T-helper 17 cell (primary cell): ENCODE measurements at places on chromosomes 2 and 18.
A peak's percentile ranks its signal among the peaks of the same experiment; 100 is the strongest.

DNA sequence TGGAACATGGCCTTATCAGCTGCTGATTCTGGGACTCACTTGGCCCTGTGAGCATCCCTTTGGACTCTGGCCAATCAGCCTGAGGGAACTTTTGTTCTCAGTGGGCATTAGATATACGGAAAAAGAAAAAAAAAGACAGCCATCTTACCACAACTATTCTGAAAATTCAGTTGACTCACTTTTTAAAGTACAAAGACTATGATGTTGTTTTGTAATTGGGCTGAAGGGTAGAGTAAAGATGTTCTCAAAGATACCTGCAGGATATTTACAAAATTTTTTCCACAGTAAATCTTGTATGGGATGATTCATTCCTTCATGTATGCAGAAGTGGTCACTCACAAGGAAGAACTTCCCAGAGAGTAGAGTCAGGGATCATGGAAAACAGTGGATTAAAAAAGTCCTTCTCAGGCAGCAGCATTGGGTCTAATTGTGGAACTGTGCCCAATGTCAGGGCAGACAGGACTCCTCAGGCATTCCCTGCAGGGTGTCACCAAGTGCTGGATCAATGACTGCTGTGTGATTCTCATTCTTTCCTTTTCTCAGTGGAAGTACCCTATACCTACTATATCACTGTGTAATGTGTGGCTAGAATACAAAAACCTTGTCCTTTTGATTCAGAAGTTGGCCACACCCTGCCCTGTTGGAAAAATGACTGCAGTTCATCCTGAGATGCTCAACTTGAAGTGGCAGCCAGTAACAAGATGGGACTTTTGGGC, 35.4 kb downstream of the SULT1C4 start:
- no peak for DNase-seq

DNA sequence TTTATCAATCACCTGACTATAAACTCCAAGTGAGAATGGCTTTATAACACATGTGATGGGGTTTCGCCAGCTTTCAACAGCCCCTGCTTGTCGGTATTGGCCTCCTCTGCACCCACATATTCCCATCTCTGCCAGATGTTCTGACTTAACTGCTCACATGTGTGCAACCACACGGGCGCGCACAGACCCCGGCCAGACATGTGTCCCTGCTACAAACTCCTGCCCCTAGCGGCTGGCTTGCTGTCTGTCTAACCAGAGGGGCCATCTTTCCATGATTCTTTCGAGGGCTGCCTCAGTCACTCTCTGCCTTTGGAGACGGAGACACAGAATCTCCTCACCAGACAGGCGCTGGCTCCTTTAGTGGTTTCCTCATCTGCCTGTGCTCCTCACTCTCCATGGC, 15.3 kb downstream of the STON1 start:
- DNase-seq: no peak

DNA sequence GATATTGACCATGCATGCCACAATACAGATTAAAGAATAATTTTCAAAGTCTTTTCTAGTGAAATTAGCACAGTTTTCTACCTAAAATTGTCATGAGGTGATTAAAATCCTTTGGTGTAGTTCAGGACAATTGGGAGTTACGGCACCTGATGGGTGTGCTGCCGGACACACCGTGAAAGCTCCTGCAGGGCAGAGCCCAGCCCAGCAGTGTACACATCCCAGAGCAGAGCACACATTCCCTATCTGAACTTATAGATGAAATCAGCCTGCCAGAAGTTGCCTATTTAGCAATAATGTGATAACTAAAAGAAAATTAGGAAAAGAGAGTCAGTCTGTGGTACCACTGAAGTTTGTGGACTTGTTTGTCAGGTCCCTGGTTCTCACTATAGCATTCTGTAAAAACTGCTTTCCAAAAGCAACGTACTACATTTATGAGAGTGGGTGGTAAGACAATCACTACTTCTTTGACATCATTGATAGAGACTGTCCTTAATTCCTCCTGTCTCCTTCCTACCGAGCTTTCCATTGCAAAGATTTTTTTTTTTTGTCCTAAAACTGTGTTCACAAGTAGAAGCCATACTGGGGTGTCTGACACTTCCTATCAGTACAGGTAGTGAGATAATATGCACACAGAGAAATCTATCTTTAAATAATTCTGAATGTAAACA, 3.4 kb downstream of the CYTIP start:
- no peak for DNase-seq

GRCh38 chr18:46433121-46433826, 223.7 kb downstream of the LOXHD1 start:
- no peak for DNase-seq

DNA sequence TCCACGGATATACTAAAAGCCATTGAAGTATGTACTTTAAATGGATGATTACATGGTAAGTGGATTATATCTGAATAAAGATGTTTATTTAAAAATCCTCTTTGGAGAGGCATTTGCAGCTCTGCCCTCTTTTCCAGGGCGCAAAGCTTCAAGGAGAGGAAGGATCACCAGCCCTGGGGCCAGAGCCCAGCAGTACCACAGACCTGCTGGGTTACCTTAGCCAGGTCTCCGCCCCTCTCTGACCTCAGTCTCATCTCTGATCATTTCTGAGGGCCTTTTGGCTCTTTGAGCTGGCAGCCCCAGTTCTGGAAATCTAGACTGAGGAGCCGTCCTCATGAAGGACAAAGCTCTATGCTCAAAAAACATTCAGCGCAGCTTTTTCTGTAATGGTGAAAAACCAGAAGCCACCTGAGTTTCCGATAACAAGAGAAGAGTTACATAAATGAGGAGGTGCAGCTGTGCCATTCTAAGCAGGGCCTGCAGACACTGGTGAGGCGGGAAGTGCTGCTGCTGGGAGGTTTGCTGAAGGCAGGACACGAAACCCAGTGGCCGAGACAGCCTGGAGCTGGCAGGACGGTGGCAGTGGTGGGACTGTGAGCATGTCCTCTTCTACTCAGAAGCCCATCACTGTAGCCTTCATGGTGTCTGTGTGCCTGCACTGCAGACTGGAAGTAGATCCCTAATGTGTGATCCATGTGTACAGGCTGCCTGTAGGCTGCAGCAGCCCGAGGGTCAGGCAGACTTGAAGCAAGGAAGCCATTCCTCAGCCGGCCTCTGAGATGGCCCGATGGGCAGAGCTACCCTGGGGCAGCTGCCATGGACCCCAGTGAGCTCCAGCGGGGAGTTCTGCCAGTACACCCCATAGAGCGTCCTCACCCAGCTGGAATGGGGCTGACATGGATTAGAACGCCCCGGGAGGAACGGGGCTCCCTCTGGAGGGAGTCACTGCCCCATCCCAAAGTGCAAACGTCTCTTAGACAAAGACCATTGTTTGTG, 27.7 kb downstream of the ADRA2B start:
- no peak for DNase-seq

DNA sequence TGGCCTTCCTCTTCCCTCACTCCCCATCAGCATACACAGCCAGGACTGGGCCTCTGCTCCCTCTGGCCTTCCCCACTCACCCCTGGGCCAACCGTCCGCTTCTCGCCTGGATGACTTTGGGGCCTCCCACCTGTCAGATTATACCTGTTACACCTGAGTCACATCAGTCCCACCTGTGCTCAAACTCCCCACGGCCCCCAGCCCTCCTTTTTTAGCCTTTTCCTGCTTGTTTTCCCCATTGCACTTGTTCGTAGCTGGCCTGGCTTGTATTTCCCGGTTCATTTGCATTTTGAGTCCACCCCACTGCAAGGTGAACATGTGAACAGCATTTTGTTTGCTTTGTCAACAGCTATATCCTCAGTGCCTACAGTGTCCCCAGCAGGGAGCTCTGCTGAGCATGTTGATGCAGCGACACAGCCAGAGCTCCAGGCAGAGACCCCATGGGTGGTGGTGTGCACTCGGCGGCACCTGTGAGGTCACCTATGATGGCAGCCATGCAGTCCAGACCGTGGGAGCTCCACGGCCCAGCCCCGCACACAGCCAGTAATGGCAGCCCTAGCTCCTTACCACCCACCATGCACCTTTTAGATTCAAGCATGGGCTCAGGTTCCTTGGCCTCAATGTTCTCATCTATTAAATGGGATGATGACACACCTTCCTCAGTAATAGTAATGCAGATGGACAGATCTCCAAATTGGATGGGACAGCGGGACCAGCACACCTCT, 276.4 kb upstream of the HS6ST1 start:
- no peak for DNase-seq

DNA sequence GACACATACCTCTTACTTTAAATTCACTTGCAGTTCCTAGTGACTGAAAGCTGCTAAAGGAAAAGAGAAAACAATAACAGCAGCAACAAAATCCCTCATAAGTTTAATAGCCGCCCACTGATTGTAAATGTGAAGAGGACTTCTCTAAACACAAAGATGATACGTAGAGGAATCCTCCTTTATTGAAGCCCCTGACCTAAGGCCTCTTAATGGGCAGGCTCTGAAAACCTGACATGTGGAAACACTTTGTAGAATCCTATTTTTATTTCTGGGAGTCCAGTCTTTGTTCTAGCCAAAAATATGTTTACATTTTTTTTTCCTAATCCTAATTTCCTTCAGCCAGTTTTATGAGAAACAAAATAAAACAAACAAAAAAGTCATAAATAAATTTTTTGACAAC, 1277.7 kb upstream of the CELF4 start:
- DNase-seq: no peak

DNA sequence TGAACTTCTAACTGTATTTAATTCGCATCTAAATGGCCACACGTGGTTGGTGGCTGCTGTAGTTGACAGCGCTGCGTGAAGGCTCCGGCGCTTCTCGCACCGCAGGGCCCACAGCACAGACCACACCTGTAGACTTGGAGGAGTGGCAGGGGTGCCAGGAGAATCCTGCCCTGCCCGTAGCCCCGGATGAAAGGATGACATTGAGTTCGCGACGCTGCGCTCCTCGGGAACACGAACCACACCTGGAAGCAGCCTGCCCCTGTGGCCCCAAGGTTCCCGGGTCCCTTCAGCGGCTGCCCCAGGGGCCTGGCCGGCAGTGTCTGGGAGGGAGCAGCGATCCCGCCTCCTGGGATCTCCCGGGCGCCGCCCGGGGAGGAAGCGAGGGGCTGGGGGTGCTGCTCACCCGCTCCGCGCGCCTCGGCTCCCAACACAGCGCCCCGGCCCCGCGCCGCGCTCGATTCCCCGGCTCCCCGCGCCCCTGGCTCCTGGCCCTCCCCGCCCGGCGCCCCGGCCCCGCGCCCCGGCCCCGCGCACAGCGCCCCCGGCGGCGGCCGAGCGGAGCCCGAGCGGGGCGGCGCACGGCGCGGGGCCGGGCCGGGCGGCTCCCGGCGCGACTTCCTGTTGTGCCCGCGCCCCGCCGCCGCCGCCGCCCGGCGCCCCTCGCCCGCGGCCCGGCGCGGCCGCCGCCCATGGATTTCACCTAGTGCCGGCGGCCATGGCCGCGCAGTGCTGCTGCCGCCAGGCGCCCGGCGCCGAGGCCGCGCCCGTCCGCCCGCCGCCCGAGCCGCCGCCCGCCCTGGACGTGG, at the start of gene RNPEPL1:
RNPEPL1 (plus strand) TSS at position 613 of the 806 bp plus-strand sequence; CDS start at position 716, 103 bp downstream.
- peak; percentile 64 for DNase-seq

DNA sequence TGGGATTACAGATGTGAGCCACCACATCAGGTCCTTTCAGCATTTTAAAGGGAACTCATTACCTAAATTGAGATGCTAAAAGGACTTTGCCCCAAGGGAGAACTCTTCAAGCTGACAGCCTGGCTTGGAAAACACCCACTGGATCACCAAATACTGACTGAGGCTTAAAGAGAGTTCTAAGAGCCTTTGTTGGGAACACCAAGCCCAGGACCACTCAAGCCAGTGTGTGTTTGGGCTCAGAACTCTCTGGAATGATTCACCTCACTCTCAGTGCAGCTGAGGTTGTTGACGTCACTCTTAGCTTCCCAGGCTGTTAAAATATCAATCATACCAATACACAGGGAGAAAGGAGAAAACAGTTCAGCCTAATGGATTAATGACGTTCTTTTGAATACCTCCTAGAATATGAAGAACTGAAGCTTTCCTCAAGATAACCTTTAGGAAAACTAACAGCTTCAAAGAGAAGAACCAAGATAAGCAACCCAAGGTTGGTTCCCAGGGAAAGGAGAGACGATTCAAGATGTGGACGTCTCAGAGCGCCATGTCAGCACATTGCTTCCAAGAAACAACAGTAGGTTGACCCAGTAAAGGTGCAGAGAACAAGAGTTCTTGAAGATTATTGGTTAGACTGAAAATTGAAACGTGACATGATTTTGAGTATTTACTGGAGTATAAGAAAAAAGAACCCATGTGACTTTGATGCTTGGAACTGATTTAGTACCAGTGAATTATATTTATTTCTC, 48.0 kb upstream of the MGAT4A start:
- no peak for DNase-seq

DNA sequence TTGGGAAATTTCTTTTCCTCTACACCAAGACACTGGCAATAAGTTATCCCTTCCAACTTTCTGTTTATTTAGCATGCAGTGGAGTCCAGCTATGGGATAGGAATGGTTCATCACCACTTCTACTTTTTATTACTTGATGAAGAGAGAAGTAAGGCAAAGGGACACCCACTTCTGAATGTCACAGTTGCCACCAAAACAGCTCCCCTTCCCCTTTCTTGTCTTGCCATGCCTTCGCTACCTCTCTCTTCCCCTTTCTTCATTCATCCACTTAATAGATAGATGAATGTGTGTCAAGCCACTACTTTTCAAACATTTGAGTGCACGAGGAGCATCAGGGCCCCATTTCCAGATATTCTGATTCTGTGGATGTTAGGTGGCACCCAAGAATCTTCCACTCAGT, 59.6 kb downstream of the KCTD18 start:
- no peak for DNase-seq

GRCh38 chr2:190529486-190530247, 4.9 kb downstream of the NEMP2 start:
- DNase-seq: no peak

- no peak for DNase-seq
Measured at GRCh38 chr2:26477911-26478253, at the start of gene OTOF. Gene OTOF (minus strand): TSS chr2:26478124.

DNA sequence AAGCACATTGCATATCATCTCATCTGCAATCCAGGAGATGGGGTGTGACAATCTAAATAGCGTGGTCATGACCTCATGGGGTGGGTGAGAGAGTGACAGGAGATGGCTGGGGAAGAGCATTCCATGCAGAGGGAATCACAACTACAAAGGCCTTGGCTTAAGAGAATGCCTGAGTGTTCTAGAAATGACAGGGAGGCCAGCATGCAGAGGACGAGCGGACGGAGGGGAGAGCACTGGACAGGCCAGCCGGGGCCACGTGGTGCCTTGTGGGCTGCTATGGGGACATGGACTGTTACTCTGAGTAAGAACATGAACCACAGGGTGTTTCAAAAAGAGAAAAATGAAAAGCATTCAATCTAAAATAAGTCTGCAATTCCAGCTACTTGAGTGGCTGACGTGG, 117.9 kb upstream of the ODC1 start:
- DNase-seq: no peak

- no peak for DNase-seq
Measured at GRCh38 chr2:162581959-162582798, 238.2 kb downstream of the GCA start.

GRCh38 chr2:26557244-26557925, 79.5 kb upstream of the OTOF start:
- no peak for DNase-seq
